BJ (cell line): ENCODE measurements at places on chromosomes 2 and 18. TPM values are rescaled to one million over a fixed set of nuclear protein-coding genes. Genes with fewer than 3 reads are reported as not detected.

GRCh38 chr2:178943745-178944144 lies 106.2 kb downstream of the CCDC141 start:
- no peak for DNase-seq

GRCh38 chr2:104025295-104025694 lies 828.6 kb upstream of the POU3F3 start:
- DNase-seq, result no peak

DNA sequence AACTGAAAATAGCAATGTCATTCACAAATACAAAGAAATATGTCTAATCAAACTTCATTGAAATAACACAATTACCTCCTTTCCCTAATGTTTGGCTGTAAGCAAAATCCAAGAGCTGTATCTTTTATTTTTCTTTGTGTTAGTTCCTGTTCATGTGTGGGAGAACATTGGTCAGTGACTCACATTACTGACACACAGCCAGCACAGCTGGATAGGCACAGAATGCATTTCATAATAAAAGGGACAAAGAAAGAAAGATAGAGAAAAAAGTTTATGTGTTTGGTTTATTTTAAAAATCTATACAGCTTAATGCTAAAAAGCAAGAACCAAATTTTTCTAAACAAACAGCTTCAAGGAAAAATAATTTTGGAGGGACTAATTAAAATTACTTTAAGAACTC lies 185.6 kb upstream of the COL3A1 start:
- DNase-seq, result no peak

- DNase-seq, result no peak
Measured at GRCh38 chr2:134295441-134295840, 41.6 kb downstream of the MGAT5 start.

GRCh38 chr18:36627637-36628036 lies 201.2 kb downstream of the TPGS2 start:
- DNase-seq, result no peak

DNA sequence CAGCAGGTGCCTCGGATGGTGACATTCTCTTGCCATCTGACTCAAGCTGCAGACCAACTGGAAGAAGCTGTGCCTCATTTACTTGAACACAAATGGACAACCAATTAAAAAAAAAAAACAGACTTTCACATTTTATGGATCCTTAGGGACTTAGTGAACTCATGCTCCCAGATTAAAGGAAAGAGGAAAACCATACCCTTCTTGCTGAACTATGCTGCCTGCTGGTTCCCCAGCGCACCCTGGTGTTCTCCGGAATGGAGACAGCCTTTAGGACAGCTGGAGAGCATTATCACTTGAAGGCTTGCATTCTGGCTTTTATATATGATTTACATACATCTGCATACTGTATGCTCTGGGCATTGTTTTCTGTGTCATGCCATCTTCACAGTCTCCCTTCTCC lies 370.7 kb downstream of the SLC4A3 start:
- no peak for DNase-seq

DNA sequence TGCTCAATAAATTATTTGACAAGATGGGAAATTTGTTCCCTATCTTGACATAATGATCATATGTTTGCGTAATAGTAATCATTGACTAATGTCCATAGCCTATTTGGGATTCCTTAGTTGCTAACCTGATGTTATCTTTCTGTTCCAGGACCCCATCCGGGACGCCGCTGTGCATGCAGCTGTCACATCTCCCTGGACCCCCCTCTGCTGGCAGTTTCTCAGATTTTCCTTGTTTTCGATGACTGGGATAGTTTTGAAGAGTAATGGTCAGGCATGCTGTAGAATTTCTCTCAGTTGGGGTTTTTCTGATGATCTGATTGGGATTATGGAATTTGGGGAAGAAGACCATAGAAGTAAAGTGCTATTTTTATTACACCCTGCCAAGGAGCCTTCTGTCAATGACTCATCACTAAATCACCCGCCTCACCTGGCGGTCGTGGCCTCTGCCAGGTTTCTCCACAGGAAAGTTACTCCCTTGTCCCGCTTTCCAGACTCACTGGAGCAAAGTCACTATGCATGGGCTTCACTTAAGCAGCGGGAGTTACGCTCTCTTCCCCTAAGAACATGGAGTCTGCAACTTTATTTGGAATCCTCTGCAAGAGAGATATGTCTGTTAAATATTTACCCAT lies 19.9 kb upstream of the TMEM18 start:
- DNase-seq, result no peak

- no peak for DNase-seq
Measured at GRCh38 chr2:144015036-144015435, 504.9 kb downstream of the ZEB2 start.

GRCh38 chr2:96233436-96233835 lies 24.8 kb upstream of the STARD7 start:
- DNase-seq, result no peak

GRCh38 chr18:22223254-22223964 lies 54.0 kb downstream of the GATA6 start:
- peak; percentile 15 for DNase-seq

DNA sequence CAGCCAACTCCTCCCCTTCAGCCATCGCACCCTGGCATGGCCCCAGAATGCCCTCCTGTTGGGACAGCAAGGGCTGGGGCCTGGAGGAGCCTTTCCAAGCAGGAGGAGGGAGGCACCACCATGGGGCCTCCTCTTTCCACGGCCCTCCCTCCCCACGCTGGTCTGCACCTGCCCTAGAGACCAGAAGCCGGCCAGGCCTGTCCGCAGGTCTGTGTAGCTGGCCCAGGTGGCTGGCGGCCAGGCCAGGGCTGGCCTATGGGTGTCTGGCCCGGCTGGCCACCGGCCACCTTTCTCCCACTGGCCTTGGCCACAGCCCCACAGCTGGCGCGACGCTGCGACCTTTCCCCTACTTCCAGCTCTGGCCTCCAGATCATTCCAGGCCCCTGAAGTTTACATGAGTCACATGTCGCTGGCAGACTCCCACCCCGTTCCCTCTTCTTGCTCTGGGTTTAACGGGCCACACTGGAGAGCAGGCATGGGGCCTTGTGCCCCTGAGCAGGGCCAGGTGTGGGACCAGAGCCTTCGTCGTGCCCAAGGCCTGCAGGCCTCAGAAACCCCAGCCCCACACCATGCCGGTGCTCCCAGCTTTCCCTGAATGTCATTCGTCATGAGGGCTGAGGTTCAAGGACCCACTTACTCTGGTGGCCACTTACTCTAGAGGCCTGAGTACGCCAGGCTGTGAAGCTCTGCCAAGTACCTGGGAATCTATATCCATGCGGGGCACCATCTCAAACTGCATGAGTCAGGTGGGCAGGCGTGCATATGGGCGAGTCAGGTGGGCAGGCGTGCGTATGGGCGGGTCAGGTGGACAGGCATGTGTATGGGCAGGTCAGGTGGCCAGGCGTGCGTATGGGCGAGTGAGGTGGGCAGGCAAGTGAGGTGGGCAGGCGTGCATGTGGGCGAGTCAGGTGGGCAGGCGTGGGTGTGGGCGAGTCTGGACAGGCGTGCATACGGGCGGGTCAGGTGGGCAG lies 33.3 kb upstream of the KLF11 start:
- DNase-seq, result no peak

DNA sequence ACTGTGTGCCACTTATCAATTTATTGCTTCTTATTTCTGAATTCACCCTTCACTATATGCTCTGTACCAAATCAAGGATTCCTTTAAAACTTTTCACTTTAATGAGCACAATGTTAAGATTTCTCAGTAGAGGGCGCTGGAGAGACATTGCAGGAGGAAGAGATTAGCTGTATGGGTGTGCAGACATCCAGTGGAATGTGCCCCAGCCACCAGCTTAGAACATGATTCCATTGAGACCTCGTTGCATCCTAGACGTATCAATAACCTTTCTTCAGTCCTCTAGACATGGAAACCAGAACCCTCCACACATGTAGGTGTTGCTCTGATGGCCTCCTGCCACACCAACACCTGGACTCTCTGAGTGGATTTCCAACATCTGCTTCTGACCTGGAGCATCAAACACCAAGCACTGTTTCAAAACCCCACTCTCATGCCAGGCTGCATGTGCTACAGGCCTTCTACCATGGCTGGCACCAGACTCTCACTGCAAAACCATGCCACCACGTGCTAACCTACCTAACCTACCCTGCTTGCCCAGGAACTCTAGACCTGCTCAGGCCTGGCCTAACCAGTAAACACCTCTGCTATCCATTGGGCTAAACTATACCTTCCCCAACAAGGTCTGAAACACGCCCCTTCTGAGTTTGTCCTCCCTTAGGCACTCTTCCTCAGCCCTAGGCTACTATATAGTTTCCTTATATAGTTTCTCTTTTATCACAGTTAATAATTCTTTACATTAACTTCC lies 633.2 kb upstream of the PKDCC start:
- no peak for DNase-seq

GRCh38 chr18:37471637-37472036 lies 94.0 kb downstream of the CELF4 start:
- no peak for DNase-seq

DNA sequence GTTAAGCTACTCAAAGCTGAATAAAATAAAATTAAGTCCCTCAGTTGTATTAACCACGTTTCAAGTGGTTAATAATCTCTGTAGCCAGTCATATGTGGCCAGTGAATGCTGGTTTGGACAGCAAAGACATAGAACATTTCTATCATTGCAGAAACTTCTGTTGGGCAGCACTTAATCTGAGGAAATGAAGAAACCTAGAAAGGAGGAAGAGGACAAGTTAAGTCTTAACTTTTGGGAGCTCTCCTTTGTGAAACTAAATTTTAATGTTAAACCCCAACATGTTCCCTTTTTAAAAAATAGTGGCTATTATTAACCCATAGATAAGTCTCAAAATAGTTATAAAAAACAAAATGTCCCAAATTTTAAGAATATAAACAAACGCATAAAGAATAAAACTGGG lies 421.3 kb downstream of the ARHGAP15 start:
- DNase-seq, result no peak

DNA sequence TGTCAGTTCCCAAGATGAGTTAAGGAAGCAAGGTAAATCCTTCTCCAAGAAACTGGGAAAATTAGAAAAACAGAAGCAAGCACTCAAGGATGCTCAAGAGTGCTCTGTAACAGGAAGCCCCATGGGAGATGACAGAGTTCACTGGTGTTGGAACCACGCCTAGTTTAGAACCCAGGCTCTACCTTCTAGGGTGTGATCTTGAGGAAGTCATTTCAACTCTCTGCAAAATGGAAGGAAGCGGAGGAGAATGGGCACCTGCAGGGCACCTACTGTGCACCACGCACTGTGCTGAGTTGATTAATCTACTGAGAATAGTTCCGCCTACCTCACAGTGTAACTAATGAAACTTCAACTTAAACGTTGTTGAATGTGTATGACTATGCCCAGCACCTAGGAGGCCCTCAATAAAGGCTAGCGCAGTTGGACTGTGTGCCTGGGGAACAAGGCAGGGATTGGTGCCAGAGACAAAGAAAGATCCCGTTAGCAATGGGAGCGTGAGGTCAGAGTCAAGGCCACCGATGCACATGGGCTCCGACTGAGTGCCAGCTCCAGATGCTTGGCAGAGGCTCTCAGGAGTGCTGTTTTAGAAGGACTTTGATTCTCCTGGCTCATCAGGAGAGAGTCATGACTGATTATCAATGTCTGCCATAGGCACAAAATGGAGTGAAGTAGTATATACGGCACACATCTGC lies 93.7 kb downstream of the MAPK4 start:
- no peak for DNase-seq

DNA sequence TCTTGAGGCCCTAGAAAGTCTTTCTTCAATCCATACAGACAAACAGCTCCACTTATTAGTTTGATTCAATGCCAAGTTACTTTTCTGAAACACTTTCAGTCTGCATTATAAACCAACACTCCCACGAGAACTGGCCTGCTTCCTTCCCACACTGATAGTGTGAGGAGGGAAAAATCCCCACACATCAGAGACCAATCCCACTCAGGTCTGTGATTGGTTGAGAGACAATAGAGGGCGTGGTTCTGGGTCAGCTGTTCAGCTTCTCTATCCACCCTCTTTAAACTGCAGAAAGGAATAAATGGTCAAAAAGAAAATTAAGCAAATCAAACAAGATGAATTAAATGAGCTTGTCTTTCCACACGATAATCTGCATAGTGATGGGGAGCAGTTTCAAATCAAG lies 152.5 kb downstream of the NRP2 start:
- DNase-seq, result no peak

ANKRD62 gene
- polyA plus RNA-seq, result not detected in 2 replicates

GPR45 gene
- polyA plus RNA-seq, result not detected in 2 replicates

SFTPB gene
- not detected in 2 replicates for polyA plus RNA-seq

CEBPZOS gene
- 24.6 and 40.0 TPM in 2 replicates for polyA plus RNA-seq

FARP2 gene
- 28.7 and 30.0 TPM in 2 replicates for polyA plus RNA-seq

BCL11A gene
- 0.60 and 1.4 TPM in 2 replicates for polyA plus RNA-seq
